ENCODE measurements at places on chromosomes 3 and 15.

DNA sequence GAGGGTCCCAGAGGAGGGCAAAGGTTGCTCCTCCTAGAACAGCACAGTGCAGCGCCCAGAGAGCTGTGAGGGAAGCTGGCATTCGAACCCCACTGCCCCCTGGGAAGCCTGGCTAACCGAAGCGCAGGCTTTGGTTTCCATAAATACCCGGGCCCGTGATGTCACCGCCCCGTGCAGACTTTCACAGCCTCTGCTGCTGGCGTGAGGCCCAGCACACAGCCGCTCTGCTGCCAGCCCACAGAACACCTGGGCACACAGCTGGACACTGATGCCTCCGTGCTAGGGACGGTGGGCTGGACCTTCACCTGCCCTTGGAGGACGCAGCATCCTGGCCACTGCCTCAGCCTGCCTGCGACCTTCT lies 1.0 kb downstream of the IQSEC1 start:
- no peak for DNase-seq

GRCh38 chr3:34408088-34408487 lies 609.7 kb downstream of the PDCD6IP start:
- DNase-seq = no peak

DNA sequence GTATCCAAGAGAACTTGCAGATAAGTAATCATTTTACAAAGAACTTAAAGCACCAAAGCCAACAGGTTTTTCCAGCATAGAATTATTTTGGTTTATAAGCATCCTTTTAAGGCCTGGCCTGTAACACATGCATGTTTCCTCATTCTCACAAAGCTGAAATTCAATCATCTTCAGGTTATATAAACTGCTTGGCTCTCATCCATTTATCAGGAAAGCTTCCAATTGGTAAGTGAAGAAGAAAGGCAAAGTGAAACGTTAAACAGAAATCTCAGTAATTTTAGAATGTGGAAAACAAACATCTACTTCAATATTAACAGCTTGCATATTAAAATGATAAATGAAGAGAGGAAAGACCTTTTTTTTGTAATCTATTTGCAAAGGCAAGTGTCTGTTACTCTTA lies 1.6 kb downstream of the SERP1 start:
- DNase-seq = no peak

DNA sequence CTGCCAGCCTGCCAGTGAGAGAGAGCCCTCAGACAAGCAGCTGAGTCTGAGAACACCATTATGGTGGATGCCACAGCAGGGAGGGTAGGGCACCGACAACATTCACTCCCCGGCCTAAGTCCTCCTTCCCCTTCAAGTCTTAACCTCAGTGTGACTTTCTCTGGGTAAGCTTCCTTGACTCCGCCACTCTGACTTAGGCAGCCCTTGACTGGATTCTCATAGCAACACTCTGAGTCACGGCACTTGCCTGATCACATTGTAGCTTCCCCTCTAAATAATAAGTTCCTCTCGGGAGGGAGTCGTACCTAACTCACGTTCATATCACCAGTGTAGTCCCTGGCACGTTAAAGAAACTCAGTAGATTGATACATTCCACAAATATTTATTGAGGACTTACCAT lies 180.5 kb downstream of the FOXB1 start:
- no peak for DNase-seq

DNA sequence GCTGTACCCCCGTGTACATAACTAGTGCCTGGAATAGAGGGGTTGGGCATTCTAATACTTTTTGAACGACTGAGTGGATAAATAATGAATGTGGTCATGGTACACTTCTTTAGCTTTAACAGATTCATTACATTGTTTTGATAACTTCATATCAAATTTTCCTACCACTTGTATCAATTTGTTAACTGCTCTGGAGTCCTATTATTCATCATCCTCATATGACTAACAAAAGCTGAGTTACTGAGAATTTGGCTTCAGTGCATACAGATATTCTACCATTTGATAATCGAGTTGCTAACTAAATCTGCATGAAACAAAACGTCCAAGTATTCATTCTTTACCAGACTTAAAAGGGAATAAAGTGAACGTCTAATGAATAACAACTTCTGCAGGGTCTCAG lies 31.7 kb downstream of the FRMD5 start:
- no peak for DNase-seq

DNA sequence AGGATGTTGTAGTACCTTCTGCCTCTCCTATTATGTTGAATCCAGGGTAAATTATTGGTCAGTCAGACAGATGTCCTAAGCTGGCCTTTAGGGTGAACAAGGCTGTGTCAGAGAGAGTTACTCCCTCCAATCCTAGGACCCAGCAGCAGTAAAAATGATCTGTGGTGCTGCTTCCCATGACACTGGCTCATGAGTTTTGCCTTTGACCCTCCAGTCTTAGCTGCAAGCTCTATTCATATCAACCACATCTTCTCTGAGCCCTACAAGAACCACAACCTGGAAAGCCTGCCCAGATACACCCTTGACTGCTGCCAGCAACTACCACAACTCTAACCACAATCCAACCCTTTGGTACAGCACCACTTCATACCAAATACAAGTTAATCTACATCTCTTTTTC lies 27.2 kb upstream of the PHLDB2 start:
- DNase-seq = no peak

DNA sequence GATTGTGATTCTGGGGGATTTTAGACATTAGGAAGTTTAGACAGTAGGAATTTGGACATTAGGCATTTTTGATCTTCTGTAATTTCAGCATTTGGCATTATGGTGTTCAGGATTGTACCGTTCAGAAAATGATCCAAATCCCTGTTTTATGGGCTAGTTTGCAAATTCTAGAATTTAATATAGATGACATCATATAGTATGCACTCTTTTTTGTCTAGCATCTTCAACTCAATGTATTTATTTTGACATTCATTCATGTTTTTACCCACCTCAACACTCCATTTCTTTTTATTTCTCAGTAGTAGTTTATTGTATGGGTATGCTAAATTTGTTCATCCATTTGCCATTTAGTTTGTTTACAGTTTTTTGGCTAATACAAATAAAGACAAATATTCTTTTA lies 105.3 kb upstream of the ZPLD1 start:
- no peak for DNase-seq

GRCh38 chr3:17074559-17074958 lies 189.8 kb downstream of the PLCL2 start:
- DNase-seq = no peak

DNA sequence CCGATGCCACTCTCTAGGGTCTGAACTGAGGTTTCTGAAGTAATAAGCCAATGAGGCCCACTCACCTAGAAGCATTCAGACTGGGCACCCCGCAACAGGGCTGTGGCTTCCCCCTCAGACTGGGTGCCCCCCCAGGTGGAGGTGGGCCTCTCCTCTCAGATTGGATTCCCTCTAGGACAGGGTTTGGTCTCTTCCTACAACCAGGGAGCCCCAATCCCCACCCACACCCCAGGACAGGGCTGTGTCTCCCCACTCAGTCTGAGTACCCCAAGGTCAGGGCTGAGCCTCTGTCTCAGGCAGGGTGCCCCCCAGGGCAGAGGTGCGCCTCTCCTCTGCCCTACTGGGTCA lies 27.7 kb downstream of the PTH1R start:
- DNase-seq = no peak

DNA sequence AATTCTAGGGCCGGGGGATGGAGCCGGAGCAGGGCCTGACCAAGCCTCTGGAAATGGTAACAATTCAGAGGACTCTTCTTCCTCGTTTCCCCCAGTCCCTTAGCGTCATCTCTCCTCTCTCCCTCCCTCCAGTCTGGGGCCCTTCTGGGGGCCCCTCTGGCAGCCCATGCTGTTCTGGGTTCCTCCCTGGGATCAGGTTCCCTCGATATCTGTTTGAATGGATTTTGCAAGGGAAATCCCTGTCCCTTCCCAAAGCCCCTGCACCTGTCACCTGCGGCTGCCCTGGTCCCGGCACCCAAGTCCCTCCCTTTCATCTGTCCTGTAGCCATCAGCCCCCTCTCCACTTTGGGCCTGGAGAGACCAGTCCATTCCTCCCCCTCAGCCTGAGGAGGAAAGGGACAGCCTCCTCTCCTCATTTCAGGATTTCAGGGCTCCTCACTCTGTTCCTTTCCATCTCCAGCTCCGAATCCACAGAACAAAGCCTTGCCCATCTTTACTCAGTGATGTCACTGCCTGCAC lies 1.7 kb upstream of the PLCB2 start:
- no peak for DNase-seq

GRCh38 chr3:190325923-190326322 lies 3.7 kb upstream of the CLDN1 start:
- no peak for DNase-seq

DNA sequence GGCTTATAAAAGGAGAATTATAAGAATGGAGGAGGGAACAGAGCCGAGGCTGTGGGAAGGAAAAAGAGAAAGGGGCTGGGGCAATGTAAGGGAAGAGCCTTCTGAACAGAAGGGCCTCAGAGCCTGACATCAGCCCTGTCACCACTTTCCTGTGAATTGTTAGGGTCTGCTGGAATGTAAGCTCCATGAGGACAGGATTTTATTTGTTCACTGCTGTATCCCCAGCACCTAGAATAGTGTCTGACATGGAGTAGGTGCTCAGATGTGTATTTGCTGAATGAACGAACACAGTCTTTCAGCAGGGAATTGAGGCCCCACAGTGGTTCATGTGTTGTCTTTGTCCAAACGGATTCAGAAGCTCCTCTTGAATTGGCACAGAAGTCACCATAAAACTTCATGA lies 251.5 kb downstream of the OPA1 start:
- no peak for DNase-seq

GRCh38 chr15:39704689-39705088 lies 78.0 kb downstream of the FSIP1 start:
- DNase-seq = no peak

DNA sequence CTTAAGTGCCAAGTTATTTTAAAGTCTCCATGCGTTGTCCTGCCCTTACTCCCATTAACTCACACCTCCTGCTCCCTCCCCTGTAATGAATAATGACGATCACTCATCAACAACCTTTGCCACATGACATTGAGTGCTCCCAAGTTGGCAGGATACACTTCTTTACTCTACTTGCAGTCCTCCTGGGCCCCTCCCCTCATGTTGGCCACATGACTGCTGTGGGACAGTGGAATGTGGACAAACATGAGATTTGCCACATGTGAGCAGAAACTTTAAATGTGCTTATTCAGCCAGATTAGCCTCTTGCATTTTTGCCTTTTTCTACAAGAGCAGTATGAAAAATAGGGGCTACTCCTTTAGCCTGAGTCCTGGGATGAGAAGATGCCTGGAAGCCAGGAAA lies 167.9 kb downstream of the DCLK3 start:
- no peak for DNase-seq

DNA sequence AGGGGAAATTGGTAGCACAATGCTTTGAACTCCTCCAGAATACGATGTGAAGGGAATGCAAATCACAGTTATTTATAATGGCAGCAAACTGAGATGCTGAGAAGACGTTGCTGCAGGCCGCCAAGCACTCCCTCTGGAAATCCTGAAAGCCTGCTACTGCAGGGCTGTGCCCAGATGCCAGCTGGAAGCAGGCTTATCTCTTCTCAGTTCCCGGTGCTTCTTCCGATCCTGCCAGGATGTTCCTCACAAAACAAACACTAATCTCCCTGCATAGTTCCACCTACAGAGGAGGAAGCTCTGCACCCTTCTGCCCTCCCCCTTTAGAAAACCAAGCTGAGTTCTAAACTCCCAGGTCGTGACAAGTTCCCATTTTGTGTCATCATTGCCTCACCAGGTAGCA lies 201.7 kb upstream of the BCL6 start:
- no peak for DNase-seq

DNA sequence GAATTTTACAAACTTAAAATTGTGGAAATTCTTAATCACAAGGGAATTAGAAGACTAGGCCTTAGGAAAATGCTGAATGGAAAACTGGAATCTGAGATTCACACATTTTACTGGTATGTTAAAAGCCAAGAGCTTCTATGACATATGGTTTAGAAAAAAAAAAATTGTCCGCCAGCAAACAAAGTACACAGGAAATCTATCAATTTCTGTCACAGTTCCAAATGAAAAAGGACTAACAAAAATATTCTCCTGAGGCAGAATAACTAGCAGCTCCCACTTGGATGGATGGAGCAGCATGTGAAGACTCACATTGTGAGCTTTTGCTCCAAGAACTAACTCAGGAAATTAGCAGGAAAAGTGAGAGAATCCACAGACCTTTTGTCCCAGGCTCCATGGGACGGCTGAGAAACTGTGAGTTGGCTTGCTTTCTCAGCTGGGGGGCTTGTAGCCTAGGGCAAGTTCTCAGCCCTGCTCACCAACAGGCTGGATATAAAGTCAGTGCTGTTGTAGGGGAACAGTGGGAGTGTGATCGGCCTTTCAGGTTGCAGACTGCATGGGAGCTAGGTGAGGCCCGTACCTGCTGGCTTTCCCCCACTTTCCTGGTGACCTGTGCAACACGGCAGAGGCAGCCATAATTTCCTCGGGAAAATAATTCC lies 731.1 kb upstream of the SGO1 start:
- no peak for DNase-seq

DNA sequence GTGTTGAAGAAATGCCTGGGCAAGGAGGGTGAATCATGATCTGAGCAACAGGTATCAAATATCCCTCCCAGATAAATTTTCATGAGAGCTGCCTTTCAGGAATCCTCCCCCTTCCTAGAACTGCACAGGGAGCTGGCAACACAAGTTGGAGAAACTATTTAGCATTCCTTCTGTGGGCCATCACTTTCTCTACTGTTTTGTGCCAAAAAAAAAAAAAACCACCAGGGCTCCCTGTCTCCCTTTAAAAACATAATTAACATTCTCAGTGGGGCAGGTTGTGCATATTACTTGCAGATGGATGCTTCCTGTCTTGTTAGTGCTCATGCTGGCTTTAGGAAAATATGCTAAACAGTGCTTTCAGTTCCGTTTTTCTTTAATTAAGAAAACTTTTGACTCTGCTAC lies 234.9 kb upstream of the LMCD1 start:
- DNase-seq = no peak

GRCh38 chr3:52859686-52860423 lies 25.0 kb upstream of the MUSTN1 start:
- DNase-seq = no peak

- no peak for DNase-seq
Measured at GRCh38 chr3:129347458-129347845, 68.8 kb downstream of the HMCES start.

DNA sequence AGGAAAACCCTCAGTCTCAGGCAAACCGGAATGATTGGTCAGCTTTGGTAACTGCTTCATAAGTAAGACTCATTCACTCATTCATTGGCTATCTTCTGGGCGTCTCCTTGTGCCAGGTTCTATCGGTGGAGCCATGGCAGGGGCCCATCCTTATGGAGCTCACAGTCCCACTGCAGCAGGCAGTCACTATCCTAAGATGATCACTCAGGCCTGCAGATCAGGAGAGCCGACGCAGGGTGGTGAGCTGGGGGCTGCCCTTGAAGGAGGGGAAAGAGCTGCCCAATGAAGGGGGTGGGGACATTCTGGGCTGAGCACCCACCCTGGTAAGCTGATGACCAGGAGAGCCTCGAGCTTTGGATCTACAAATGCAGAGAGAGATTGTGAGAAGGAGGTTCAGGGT lies 20.5 kb upstream of the FGD5 start:
- DNase-seq = no peak

DNA sequence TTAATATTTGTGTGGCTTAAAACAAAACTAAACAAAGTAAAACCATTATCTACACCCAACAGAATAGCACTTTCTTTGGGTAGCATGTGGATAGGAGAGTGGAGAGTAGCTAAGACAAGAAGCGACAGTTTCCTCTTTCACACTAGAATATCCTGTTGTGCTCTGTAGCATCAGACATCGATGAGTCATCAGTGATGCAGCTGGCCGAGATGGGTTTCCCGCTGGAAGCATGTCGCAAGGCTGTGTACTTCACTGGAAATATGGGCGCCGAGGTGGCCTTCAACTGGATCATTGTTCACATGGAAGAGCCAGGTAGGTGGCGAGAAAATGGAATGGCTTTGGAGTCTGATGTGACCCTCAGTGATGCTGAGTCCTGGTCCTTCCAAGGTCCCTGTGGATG lies 108.1 kb downstream of the USP13 start:
- DNase-seq = no peak

All from stimulated activated CD4-positive, alpha-beta T cell treated with anti-CD3 and anti-CD28 coated beads, Interleukin-12 subunit alpha, Interleukin-12 subunit beta, amount 100 ng/mL, for 24 hours (primary cell).